ENCODE measurements at places on chromosomes 4 and X. TPM values are rescaled to one million over a fixed set of nuclear protein-coding genes. Genes with fewer than 3 reads are reported as not detected.

Gene HTN1
- not detected for total RNA-seq

Gene C4orf36
- not detected for total RNA-seq

Gene EMD
- total RNA-seq = 86.3 TPM

Gene IRAK1
- total RNA-seq = 105 TPM

Gene FABP2
- total RNA-seq = not detected

Gene CDKL5
- 18.6 TPM for total RNA-seq

Gene TKTL2
- total RNA-seq = not detected

Gene DUSP9
- total RNA-seq = not detected

Gene PDZD4
- 23.2 TPM for total RNA-seq

Gene ATP8A1
- total RNA-seq = 11.4 TPM

Gene MAGED4B
- 9.8 TPM for total RNA-seq

Gene VCX3B
- not detected for total RNA-seq

Gene STK32B
- 2.3 TPM for total RNA-seq

Gene SHROOM4
- 25.3 TPM for total RNA-seq

Gene EMCN
- 24.6 TPM for total RNA-seq

Gene NOX1
- not detected for total RNA-seq

Gene SHROOM3
- 192 TPM for total RNA-seq

Gene HPSE
- 1.7 TPM for total RNA-seq

Gene MAGEE2
- total RNA-seq = not detected

Gene RAB40AL
- total RNA-seq = not detected

Gene SPINK2
- total RNA-seq = not detected

Gene TEX13B
- total RNA-seq = not detected

Gene NAP1L2
- total RNA-seq = 0.11 TPM

Gene ABCG2
- 6.1 TPM for total RNA-seq

Gene MMRN1
- 109 TPM for total RNA-seq

Gene TMSB15A
- not detected for total RNA-seq
